ENCODE measurements at places on chromosomes 3 and 15.

DNA sequence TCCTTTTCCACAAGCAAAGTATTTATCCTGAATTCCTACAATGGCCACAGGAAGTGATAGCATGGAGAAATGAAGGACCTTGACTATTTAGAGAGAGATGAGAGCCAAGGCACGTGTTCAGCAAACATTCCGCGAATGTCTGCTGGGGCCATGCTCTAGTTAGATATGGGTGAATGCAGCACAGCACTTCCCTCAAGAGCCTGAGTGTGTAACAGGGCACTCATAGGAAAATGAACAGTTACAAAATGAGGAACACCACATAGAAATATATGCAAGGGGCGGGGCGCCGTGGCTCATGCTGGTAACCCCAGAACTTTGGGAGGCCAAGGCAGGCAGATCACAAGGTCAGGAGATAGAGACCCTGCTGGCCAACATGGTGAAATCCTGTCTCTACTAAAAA lies 406.9 kb downstream of the NR2F2 start:
- DNase-seq = no peak

DNA sequence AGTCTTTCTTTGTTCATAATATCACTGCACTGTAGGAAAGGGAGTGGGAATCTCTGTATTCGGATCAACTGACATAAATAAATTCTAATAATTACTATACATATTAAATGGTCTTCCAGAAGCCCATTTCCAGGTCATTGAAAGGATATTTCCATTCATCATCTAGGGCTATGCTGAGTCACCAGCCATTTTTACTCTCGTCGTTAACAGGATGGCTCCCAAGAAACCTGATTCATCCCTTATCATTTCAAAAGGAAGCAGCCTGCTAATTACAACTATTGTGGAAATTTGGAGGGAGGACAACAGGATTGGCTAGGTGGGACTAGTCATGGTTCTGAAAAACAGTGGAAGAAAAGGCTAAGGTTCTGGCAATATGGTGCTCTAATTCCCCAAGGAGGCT lies 13.6 kb downstream of the GMNC start:
- DNase-seq = no peak

DNA sequence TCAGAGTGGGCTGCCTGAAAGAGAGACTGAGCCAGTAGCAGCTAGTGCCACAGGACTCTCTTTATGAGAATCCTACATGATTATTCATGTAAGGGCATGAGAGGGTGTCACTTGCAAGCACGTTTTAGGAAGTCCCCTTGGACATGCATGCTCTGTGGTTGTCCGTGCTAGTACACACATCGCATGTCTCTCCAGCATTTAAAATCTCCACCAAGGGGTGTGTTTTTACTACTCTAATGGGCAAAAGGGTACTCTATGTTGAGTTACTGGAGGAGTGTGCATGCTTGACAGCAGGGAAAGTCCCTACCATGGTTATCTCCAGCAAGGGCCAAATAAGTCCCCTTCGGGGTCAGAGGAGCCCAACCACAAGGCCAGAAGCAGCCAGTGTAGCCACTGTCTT lies 70.7 kb downstream of the DCLK3 start:
- no peak for DNase-seq

- peak; percentile 93 for DNase-seq
Observed at GRCh38 chr3:54954022-54954421, 26.2 kb upstream of the LRTM1 start.

DNA sequence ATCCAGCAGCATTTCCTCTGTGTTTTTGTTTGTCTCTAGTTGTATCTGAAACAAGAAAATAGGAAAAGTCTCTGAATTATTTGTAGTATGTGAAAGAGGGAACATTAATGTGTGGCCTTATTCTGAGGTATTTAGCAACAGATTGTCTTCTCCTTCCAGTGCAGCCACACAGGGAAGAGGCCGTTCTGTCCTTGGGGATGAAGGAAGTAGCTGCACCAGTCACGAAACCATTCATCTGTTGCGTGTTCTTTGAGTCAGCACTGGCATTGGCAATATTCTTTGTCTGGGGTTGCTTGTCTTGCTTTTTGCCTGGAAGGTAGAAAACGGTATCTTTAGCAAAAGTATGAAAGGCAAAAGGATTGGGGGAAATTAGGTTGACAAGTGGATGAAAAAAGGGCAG lies 91.6 kb downstream of the CDIN1 start:
- DNase-seq = peak; percentile 1

DNA sequence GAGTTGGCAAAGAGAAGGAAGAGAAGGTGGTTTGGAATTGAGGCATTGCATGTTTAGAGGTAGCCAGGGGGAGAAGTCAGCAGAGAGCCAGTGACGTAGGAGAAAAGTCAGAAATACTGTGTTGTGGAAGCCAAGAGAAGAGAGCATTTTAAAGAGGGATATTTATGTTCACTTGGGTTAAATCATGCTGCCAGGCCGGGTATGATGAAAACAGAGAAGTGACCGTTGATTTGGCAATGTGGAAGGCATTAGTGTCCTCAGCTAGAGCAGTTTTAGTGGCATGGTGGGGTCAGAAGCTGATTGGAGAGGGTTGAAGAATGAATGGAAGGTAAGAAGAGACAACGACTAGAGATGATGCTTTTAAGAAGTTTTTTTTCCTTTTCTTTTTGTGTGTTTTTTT lies 24.5 kb downstream of the RASA2 start:
- no peak for DNase-seq

GRCh38 chr3:193869221-193870201 lies 266.4 kb upstream of the HES1 start:
- DNase-seq = peak; percentile 78

- DNase-seq = no peak
Observed at GRCh38 chr3:143865302-143865701, 17.0 kb upstream of the SLC9A9 start.

GRCh38 chr3:140344601-140345205 lies 333.2 kb upstream of the TRIM42 start:
- no peak for DNase-seq

GRCh38 chr3:141191097-141191749 lies 40.4 kb upstream of the PXYLP1 start:
- DNase-seq = no peak
